Esophagus squamous epithelium (tissue), 5 donors: ENCODE measurements at places on chromosomes 5 and 9.

- DNase-seq, result no peak
Measured at GRCh38 chr9:29389421-29389820, 1816.1 kb upstream of the C9orf72 start.

DNA sequence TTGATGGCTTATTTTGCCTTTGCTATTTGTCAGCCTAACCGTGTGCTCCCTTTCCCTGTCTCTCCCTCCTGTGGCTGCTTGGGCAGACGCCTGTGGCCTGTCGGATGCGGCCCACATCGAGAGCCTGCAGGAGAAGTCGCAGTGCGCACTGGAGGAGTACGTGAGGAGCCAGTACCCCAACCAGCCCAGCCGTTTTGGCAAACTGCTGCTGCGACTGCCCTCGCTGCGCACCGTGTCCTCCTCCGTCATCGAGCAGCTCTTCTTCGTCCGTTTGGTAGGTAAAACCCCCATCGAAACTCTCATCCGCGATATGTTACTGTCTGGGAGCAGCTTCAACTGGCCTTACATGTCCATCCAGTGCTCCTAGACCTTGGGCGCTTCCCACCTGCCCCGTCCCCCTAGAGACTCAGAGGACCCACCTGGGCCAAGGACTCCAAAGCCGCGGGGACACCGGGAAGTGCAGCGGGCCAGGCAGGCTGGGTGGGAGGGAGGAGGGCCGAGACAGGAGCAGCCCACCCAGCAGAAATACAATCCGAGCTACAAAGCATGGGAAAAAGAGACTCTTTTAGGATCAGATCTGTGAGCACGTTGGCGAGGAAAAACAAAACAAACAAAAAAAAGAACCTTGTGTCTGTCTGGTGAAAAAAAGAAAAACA lies 10.6 kb downstream of the NR2F1 start:
- no peak for DNase-seq

GRCh38 chr9:13032585-13032984 lies 246.9 kb downstream of the MPDZ start:
- DNase-seq, result no peak

DNA sequence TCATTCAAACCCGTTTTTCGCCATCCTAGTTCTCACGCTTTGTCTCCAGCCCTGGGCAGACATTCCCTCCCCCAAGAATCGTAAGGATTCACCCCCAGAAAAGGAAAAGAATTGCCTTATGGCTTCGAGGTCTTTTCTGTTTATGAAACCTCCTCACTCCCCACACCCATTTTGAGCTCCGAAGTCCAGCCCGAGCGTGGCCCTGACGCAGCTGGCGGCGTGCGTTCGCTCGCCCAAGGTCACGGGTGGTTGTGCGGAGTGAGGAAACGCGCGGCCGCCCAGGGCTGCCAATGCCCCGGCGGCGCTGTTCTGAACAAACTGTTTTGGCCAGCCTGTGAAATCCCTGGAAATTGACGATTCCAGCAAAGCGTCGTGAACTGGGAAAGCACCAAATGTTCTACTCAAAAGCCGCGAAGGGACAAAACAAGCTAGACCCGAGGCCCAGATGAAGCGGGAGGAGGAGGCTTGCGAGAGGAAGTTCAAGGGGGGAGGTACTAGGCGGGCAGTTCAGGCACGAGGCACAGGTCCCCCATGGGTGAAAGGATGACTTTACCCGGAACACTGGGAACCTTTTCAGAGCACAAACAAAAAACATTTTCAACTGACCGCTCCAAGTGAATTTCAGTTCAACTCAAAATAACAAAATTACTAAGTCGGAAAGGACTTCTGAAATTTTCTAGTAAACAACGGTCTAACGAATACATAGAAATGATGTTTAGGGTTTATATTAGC lies 683 bp upstream of the ZFAND5 start:
- DNase-seq, result peak; percentile 65

DNA sequence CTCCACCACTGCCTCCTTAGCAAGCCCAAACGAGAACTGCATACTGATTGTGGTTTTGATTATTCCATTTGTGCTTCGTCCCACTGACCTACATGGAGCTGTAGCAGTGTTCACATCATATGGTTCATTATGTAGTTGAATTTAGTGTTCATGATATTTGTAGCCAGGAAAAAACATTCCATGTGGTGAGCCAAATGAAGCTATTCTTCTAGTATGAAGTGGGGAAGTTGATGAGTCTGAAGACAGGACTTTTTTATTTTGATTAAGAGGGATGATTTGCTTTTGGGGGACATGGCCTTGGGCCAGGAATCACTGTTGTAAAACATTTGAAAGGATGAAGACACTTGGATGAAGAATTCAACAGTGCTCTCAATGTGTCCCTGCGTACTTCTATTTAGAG lies 192.9 kb upstream of the SLC27A6 start:
- no peak for DNase-seq

GRCh38 chr9:121765021-121765950 lies 113.9 kb downstream of the DAB2IP start:
- no peak for DNase-seq

GRCh38 chr9:19473605-19474004 lies 64.8 kb downstream of the ACER2 start:
- no peak for DNase-seq

DNA sequence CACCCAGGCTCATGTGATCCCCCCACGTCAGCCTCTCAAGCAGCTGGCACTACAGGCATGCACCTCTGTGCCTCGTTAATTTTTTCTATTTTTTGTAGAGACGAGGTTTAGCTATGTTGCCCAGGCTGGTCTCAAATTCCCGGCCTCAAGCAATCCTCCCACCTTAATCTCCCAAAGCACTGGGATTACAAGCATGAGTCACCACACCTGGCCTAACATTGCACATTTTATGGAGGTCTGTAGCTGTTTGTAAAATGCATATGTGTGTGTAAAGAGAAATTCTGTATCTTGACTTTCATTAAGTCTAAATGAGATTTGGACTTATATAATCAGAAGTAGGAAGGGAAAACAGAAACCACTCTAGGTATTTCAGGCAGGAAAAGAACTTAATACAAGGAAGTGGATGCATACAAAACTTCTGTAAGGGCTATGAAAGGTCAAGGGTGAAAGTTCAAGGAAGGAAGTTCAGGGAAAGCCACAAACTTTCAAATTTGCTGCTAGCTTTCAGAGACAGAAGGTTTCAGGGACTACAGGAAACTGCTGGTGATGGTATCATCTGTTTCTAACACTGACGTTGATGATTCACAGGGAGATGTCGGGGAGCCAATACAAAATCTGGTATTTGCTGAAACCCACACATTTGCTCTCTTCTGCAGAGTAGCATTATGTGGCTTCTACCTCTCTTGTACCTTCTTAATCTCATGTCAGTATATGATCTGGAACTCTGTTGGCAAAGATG lies 209.4 kb downstream of the PIK3R1 start:
- DNase-seq, result no peak

DNA sequence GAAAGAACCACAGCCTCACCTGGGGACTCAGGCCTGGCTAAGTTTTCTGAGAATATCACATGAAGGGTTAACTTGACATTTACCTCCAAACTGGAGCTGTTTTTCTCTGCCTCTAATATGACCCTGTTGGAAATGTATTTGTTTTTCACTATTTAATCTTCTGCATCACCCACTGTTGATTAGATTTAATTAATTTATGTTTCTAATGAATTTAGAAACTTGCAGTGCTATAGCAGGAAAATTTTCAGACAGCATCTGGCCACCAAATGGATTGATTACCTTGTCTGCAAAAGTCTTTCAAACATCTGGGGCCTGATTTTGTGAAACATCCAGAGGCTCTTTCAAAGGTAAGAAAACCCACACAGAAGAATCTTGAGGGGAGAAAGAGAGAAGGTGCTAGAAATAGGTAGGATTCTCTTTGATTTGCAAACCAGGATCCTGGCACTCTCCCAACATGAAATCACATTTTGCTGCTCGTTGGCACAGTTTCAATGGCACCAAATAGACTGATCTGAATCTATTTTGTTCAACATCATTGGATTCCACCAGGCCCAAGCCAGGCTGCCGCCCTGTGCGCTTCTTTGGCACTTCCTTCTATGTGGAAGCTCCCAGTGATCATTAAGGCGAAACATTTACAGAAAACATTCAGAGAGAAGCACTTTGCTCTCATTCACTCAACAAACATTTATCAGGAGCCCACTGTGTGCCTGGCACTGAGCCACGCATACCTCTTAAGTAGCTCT lies 157.3 kb downstream of the PPP2R2B start:
- no peak for DNase-seq

DNA sequence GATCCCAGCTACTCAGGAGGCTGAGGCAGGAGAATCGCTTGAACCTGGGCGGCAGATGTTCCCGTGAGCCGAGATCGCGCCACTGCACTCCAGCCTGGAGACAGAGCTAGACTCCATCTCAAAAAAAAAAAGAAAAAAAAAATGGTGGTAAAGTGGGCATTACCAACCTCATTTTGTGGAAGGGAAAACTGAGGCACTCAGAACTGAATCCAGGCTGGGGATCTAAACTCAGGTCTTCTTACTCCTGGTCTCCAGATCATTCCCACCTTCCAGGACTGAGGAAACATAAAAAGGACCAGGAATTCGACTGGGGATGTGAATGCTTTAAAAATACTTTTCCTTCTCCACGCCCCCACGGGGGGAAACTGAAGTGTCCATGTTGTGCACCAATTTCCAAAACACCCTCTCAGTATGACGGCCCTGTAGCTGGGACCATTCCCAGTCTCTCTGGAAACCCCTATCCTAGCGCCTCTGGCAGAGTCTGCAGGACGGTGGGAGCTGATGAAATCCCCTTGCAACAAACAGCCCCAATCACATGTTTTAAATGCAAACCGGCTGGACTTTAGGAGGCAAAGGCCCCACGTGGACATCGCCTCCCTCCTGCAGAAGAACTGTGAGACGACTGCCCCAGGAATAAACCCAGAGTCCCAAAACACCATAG lies 8.9 kb upstream of the AKNA start:
- no peak for DNase-seq

GRCh38 chr5:58116346-58116745 lies 343.5 kb downstream of the PLK2 start:
- DNase-seq, result no peak

- no peak for DNase-seq
Measured at GRCh38 chr9:2231829-2232228, 216.7 kb downstream of the SMARCA2 start.

GRCh38 chr5:37825334-37825915 lies 14.4 kb downstream of the GDNF start:
- no peak for DNase-seq

GRCh38 chr5:155728146-155728856 lies 598.7 kb upstream of the SGCD start:
- no peak for DNase-seq

DNA sequence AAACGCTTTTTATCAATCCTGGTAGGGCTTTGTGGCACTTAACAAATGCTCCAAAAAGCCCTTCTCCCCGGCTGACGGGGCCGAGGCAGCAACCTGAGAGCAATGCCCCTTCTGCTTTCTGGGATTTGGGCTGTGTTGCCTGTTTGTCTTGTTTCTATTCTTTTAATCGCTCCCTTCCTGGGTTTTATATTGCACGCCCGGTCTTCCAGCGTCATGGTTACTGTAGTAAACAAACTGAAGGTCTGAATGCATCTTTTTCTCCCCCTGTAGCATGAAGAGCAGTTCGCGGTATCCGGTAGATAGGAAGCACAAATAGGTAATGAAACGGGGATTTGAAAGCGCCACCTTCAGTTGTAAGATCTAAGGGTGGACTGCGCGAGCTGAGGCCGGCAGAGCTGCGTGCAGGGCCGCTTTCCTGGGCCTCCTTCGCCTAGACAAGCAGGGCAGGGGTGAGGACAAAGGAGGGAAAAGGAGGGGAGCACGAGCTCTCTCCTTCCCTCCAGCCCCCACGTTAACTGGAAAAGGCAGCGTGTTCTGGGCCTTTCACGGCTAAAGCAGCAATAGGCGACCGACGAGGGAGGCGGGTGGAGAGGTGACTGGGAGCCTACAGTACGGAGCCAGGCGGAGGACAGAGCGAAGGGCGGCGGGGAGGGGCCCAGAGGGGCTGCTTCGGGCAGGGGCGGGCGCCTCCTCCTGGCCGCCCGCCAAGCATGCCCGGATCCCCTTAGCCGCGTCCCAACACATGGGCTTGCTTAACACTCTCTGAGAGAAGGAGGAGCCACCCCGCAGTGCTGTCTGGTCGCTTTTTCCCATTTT lies 49.3 kb upstream of the ZNF366 start:
- no peak for DNase-seq

DNA sequence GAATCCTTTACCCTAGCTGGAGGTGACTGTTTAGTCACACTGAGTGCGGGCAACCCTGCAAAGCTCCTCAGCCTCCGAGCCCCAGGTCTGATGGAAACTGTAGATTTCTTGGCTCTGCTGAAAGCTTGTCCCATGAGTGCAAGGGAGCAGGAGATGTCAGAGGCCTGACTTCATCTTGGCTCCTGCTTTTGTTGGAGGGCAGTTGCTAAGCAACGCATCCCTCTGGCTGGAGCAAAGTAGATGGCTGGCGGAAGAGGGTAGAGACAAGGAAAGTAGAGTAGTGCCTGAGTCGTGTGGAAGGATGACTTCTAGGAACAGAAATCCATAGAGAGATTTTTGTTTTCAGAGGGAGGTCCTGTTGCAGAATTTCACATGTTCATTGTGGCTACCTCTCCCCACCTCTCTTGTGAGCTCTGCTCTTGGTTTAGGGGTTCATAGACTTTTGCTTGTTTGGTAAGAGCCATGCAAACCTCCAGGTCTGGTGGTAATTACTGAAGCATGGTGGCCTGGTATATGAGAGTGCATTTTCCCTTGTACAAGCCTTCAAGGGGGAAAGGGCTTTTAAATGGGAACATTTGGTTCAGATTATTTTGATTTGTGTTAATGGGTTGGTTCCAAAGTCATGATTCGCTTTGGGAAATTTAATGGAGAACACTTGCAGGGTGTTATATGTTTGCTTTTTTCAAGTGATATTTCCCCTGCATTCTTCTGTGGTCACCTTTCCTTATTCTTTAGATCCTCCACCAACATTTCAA lies 71.5 kb downstream of the ARHGAP26 start:
- DNase-seq, result no peak

- DNase-seq, result no peak
Measured at GRCh38 chr9:114037961-114038723, 40.0 kb downstream of the AMBP start.

DNA sequence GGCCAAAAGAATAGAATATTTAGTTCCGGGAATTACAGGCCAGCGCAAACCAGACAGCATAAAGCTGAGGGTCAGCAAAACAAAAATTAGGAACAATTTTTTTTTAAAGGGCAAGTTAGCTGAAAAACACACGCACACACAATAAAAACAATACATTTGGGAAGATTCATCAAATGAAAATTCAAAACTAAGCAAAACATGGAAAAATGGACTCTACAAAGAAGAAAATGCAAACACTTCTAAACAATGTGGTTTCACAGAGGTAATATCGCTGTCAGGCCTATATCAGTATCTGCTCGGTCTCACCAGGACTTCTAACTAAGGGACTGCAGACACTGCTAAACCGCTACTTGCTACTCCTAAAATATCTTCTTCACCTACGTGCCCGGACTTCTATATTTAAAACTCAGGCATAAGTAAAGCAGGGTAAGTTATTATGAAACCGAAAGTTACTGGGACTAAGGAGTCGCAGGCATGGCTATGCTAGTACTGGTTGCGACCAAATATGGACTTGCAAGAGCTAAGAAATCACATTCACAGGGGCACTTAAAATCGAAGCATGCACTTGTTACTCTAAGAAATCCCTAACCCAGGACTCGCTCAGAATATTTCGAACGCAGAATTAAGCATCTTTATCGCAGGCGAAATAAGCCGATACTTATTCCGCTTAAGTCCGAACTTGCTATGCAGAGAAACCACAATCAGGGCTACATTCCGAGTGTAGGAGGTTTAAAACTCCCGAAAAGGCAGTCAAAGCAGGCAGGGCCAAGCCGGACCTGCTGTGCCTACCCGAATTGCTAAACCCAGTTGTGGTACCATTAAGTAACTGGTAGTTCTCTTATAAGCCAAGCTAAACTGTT lies 2.3 kb downstream of the ANXA2R start:
- DNase-seq, result no peak
